ENCODE measurements at places on chromosomes 4 and X.

GRCh38 chr4:111595456-111595855 is 549.8 kb upstream of the FAM241A start:
- DNase-seq = no peak

DNA sequence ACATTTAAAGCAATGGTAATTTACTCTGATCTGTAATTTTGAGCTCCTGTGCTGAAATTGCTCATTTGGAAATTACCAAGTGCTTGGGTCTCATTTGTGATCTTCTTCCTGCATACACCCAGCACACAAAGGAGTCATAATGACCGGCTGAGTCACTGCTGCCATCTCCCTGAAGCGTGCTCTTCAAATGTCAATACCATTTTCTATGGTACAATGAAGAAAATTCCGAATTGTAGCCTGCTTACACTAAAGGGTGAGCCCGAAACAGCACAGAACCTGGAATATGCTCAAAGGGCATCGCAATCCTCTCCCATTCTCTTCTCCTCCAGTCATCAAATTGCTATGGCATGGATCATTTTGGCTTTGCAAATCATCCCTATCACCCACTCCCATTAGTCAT is 140.5 kb downstream of the GRIA3 start:
- DNase-seq = no peak

DNA sequence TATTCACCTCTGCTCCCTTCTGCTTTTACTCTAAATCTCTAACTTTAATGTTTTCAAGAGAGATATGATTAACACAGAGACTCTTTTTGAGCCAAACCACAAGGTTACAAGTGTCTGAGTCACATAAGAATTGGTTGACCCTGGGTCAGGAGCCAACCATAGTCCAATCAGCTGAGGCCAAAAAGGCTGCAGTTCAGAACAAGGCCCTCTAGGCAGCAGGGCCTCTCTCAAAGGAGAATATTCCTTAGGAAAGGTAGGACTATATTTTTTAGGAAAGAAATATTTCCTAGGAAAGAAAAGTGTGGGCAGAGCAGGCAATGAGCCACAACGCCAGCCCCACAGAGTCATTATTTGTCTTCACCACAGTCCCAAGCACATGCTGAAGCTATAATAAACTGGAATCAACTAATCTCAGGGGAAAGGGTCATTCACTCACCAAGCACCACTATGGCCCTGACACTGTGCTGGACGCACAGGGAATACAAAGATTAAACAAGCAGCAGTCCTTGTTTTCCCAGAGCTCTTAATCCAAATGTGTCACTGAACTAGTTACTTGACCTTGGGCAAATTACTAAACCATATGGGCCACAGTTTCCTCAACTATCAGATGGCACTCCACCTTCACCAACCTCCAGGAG is 2.2 kb downstream of the ATP8A1 start:
- no peak for DNase-seq

- DNase-seq = no peak
These were observed 91.3 kb downstream of the PTPN13 start for GRCh38 chr4:86685401-86685800.

Data from activated naive CD4-positive, alpha-beta T cell treated with anti-CD3 and anti-CD28 coated beads, Interleukin-2, amount 50 U/mL, for 16 hours (primary cell).